Stimulated activated CD8-positive, alpha-beta memory T cell treated with anti-CD3 and anti-CD28 coated beads, Interleukin-15, amount 100 ng/mL, for 1 hour (primary cell): ENCODE measurements at places on chromosomes 4 and X.

GRCh38 chr4:67549123-67549522 lies 3.8 kb upstream of the CENPC start:
- no peak for DNase-seq

- DNase-seq = no peak
Measured at GRCh38 chr4:67393699-67394281, 151.5 kb downstream of the CENPC start.

DNA sequence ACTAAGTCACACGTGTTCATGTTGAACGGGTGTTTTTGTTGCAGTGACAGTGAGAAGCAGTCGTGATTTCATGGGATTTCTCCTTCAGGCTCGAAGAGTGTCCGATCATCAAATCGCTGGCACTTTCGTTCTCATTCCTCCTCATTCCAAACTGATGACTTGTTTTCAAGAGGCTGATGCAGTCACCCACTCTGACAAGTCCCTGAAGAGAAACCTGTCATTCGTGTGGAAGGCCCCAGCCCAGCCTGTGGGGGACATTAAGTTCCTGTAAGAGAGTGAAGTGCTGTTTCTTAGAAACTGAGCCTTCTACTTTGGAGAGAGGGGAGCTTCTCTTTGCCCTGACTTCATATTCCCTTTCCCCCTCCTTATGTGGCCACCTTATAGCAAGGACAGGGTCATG lies 8.0 kb downstream of the REELD1 start:
- no peak for DNase-seq

DNA sequence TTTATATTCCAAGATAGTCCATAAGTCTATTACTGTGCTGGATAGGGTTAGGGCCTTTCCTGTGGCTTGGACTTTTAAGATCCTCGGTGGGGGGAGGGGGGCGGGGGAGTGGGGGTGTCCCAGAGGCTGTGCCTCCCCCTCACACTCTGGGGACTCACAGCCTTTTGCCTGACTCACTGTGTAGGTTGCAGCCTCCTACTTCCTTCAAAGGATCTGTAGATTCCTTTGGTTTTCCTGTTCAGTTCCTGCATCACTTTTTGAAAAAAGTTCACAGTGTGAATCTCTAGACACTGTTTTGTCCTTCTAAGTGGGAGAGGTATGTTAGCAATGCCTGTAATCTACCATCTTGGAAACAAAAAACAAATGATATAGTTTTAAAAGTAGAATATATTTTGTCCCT lies 999.9 kb downstream of the GLUD2 start:
- DNase-seq = no peak

DNA sequence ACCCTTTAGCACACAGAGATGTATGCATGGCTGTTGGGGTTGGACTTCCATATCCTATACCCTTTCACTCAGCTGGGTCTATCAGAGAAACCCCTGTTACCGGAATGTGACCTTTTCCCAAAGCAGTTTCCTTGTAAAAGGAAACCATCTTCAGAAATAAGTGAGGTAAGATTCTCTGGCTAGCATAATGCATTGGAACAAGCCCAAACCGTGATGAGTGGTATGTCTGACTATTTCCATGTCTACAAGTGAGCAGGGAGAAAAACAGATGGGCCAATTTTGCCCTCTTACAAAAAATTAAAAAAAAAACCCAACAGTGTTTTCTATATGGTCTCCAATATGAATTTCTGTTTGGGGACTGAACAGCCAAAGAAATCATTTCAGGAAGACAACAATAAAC lies 283.9 kb downstream of the SMARCA1 start:
- no peak for DNase-seq

GRCh38 chrX:103170216-103170615 lies 44.7 kb upstream of the BEX4 start:
- DNase-seq = no peak

DNA sequence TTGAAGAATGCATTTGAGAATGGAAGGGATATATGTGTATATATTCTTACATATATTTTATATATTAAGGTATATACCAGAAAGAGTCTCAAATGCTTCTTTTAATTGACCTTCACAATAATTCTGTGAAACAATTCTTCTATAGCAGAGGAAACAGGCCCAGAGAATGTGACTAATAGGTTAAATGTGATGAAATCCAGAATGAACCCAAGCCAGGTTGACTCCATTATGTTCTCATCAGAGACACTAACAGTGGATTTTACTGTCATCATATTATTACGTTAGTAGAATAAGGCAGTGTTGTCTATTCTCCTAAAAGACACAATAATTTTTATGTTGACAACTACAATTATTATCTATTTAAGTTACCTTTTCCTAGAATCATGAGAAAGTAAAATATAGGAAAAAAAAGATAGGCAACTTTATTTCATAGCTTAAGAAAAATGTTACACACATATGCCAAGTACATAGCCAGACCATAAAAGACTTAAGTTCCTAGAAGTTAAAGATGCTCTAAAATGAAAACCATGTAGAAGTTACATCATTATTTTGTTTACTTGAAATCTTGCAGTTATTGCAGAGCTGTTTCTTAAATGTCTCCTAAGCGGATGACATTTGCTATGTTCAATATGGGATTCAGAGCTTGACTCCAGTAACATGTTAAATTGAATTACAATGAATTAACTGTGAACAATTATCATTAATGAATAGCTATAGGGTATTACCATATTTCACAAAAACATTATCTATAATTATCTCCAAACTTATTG lies 56.2 kb upstream of the ANKRD50 start:
- DNase-seq = no peak

DNA sequence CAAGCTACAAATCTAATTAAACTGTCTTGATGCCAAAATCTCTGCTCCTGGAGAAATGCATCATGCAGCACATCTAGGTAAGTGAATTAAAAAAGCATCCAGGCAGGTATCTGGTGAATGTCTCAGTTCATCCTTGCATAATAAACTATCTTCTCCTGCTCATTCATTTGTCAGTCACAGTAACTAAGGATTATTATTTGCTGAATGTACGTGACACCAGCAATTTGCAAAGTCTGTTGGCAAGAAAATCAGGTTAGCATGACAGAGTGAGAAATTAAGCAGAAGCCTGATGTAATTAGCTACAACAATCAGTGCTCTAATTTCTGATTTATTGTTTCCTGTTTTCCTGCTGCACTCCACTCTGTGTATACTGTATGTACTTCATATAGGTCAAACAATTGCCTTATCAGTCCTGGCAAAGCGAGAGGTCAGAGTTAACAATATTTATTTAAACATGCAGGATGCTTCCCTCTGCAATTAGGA lies 213.6 kb downstream of the FBXO8 start:
- no peak for DNase-seq

DNA sequence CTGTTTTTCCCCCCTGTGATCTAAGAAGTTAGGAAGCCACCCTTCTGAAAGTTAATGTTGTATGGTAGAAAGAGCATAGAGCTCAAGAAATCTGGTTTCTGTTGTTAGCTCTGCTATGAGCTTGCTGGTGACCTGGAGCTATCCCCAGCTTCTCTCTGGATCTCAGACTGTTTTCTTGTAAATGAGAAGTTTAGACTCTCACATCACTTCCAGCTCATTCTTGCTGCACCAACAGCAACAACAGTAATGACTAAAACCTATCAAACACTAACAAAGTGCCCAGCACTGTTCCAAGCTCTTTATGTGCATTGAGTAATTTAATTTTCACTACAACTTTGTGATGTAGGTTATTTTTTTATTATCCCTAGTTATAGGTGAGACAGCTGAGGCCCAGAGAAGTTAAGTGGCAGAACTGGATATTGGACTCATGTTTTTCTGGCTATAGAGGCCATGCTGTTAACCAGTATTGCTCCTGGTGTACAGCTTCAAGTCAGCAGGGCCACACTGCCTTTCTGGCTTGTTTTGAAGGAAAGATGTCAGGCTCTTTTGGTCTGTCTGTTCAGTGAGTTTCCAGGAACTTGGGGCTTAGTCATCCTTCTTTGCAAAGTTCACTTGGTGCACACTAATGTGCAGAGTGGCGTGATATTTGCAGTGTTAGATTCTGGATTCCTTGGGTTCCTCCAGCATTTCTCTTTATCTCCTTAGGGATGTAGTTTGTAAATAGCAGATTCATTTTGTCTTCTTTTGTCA lies 27.8 kb upstream of the TMEM164 start:
- DNase-seq = no peak

DNA sequence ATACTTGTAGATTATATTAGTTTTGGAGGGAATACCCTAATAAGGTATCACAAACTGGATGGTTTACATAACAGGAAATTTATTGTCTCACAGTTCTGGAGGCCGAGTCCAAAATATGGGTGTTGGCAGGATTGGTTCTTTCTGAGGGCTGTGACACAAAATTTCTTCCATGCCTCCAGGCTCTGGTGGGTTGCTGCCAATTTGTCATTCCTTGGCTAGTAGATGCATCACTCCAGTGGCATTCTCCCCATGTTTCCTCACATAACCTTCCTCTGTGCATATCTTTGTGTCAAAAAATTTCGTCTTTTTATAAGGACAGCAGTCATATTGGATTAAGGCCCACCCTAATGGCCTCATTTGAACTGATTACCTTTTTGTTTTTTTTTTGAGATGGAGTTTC lies 49.3 kb downstream of the APELA start:
- DNase-seq = no peak

GRCh38 chr4:2662598-2662997 lies 93.5 kb downstream of the TNIP2 start:
- no peak for DNase-seq

DNA sequence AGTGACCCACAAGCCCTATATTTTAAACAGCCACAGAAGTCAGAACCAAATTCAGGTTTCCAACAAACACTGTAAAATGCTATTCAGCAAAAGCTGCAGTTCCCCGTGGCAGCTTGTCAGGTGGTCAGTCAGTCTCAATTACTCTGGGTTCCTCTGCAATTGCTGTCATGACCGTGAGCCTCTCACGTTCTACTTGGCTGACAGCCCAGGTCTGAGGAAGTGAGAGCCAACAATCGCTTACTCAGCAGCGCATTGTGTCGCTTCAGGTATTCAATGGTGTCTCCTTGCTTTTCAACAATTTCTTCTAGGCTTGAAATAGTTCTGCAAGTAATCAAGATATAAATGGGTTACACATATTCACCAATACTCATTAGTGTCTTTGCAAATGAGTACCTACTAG lies 25.8 kb downstream of the TRIM75 start:
- no peak for DNase-seq

DNA sequence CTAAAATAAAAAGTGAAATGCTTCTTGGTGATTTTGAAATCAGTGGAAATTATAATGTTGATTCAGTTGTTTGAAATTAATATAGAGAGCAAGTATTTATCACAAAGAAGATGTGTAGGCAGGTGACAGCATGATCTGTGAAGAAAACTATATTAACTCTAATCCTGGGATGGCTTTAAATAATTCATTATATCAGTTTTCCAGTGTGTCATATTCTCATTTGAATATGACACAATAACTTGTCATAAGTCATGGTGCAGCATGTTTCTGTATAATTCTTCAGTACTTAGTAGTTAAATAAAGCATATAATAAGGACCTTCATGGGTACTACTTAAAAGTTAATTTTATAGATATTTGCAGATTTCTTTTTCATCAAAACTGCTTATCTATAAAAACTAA lies 573.6 kb downstream of the INPP4B start:
- DNase-seq = no peak

DNA sequence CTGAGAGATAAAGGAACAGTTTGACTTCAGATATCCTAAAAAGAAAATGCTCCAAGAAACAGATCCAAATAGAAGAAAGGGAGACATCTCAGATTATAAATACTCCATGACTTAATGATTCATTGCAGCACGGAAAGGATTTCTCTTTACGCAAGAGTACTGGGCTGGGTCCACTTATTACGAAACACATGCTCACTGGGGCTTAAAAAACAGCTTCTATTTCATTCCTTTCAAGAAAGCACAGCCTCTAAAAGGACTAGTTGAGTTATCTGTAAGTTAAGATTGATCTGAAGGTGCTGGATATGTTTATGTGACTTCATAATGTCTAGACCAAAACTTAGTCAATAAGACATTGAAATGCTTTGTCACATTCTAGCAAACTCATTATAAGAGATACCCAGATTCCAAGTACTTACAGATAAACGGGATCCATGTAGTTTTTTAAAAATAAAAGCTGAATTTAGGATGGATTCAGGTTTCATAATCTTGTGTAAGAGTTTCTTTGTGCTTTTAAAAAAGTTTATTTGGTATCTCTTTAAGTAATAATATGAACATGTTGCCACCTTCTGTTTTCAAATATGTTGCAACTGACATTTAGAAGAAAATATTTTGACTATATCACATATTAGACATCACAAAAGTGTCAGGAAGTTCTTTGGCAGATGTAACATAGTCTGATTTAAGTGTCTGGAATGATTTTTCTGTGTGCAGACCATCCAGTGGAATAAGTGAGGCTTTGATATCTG lies 109.5 kb upstream of the MYOZ2 start:
- no peak for DNase-seq

DNA sequence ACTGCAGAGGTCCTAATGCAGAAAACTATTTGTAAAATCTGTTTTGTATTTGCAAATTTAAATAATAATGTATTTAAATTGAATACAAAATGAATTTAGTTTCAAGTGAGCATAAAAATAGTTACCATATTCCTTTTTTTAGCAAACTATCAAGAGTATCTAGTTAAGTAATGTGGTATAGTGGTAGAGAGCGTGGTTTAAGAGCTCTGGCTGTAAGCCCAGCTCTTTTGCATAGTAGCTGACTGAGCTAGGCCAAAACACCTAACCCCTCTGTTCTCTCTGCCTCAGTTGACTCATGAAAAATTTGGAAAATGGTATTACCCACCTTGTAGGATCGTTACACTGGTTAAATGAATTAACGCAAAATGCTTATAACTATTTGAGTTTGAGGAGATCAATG lies 18.1 kb upstream of the ADAD1 start:
- no peak for DNase-seq

- no peak for DNase-seq
Measured at GRCh38 chr4:123652476-123652875, 255.9 kb downstream of the SPRY1 start.

- no peak for DNase-seq
Measured at GRCh38 chr4:54779036-54779435, 121.3 kb downstream of the KIT start.

- DNase-seq = no peak
Measured at GRCh38 chr4:8285976-8286718, 16.6 kb downstream of the HTRA3 start.

GRCh38 chr4:17475481-17475880 lies 36.4 kb downstream of the QDPR start:
- DNase-seq = no peak

DNA sequence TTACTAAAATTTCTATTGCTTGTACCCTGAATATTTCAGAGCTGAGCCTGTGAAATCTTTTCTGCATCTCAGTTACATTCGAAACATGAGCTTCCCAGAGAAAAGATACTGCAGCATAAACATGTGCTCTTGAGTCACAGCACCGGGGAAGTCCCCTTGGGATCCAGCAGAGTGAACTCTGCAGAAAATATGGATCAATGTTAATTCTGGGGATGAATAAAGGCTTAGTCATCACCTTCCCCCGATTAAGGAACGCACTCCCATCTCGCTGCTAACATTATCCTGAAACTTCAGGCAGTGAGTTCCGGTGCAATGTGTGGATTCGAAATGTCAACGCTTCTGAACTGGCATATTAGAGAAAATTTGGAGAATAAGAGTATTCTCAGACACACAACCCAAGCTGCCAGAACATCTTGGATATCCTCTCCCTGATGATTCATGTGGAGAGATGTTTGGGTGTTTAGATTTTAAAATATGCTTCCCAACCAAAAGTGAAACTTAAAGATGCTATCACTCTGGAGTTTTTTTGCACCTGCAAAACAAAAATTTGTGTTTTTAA lies 90.8 kb downstream of the IRF2 start:
- no peak for DNase-seq
